ENCODE measurements at places on chromosomes 12 and 14.

GRCh38 chr14:22830443-22831010 is 840 bp downstream of the MRPL52 start:
- DNase-seq = no peak
- H3K4me3 ChIP-seq = peak overlapping the region; percentile 83
- peaks cover 7% of the 10 kb centered on the region for H3K4me1 ChIP-seq
- peaks cover 18% of the 10 kb centered on the region for H3K36me3 ChIP-seq

DNA sequence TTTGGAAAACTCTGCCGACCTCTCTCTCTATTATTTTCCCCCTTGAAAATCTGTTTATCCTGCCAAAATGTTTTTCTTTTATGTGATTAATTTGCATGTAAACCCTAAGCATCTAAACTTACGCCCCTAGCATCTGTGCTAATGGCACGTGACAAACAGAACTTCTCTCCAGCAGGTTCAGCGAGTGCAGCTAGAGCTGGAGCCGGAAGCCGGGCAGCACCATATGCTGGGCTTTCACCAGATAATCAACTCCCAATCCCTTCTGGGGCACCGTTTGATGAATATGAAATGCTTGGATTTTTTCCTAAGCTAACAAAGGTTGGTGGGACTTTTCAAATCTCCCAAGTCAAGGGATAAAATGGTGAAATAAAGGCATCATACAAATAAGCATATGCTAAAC is 667.5 kb upstream of the TMEM132C start:
- H3K4me1 ChIP-seq = no peaks in the 10 kb centered on the region
- H3K4me3 ChIP-seq = no peak overlapping the region
- no peak overlapping the region for H3K27ac ChIP-seq
- no peak for DNase-seq

DNA sequence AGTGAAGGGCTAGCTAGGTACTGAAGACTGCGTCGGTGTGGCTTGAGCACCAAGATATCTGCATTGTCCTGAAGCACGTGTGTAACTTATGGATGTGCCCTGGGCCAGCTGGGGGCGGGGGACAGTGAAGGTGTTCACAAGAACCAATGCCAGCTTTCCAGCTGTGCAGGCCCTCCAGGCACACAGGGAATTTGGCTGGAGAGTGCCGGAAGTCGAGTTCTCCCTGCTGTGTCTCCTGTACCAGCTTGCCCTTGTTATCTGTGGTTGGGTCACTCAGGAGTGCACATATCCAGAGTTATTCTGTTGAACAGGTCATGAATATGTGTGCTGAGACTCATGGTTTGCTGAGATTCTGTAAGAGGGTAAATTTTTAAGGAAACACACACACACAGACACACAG is 75.9 kb upstream of the CRY1 start:
- H3K27me3 ChIP-seq = peaks cover 5% of the 10 kb centered on the region
- no peak overlapping the region for H3K27ac ChIP-seq
- H3K4me1 ChIP-seq = no peaks in the 10 kb centered on the region
- no peak for DNase-seq
- no peak overlapping the region for H3K4me3 ChIP-seq

GRCh38 chr12:85237327-85237726 is 42.7 kb upstream of the ALX1 start:
- H3K4me3 ChIP-seq = no peak overlapping the region
- H3K27me3 ChIP-seq = no peaks in the 10 kb centered on the region
- no peak overlapping the region for H3K27ac ChIP-seq

DNA sequence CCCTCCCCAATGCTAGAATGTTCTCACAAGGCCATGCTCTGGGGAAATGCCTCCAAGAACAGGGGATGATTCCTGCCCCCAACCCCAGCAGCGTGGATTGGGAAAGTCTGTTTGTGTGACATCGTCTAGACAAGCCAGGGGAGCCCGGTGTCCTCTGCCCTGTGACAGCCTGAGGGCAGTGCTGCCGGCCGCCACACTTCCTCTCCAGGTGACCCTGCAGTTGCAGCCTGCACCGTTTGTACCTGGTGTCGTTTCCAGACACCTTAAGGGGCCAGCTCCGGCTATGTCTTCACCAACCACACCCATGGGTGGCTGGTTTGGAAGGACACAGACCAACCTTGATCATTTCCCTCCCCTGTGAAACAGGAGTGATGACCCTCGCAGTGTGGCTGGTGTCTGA is 372.6 kb downstream of the BCL11B start:
- no peaks in the 10 kb centered on the region for H3K36me3 ChIP-seq
- no peak overlapping the region for H3K27ac ChIP-seq
- H3K4me1 ChIP-seq = no peaks in the 10 kb centered on the region
- no peak overlapping the region for H3K4me3 ChIP-seq
- H3K27me3 ChIP-seq = peaks cover 3% of the 10 kb centered on the region

GRCh38 chr12:121576851-121577391 is 3.9 kb downstream of the KDM2B start:
- H3K36me3 ChIP-seq = peaks cover 14% of the 10 kb centered on the region
- peaks cover 22% of the 10 kb centered on the region for H3K4me1 ChIP-seq
- H3K27ac ChIP-seq = peak overlapping the region; percentile 33
- H3K4me3 ChIP-seq = no peak overlapping the region
- no peak for DNase-seq

DNA sequence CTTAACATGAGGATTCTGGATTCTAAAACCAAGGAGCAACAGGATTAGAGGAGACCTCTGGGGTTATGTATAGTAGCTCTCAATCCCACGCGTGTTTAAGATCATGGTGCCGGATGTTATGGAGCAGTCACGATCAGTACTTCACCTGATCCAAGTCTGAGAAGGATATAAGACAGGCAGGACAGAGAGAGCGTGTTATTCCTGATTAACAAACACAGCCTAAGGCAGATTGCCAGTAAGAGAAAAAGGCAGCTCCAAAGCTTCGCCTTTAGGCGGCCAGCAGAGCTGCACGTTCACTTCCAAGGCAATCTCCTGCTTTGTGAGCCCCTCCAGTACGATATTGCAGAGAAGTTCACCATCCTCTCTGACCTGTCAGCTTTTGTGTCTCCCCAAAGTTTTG is 5.5 kb downstream of the SETD3 start:
- no peak for DNase-seq
- H3K27ac ChIP-seq = no peak overlapping the region
- H3K4me3 ChIP-seq = no peak overlapping the region
- H3K4me1 ChIP-seq = no peaks in the 10 kb centered on the region

GRCh38 chr12:93989949-93990348 is 158.4 kb upstream of the PLXNC1 start:
- H3K27ac ChIP-seq = no peak overlapping the region
- H3K27me3 ChIP-seq = no peaks in the 10 kb centered on the region
- H3K4me3 ChIP-seq = no peak overlapping the region
- DNase-seq = no peak

DNA sequence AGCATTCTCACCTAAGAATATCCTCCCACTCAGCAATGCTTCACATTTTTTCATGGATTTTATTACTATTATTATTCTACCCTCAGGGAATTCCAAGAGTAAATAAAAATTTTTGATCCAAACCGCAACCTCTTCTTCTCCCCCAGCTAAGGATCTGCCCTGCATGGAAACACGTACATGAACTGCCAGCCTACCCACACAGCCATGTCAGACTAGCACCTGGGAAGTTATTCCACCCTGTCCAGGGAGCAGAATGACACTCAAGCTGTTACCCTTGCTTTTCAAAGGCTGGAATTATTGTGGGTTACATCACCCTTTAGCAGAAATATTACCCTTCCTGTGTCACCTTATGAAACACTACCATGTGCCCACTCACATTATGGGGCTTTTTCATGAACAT is 227.3 kb upstream of the USP15 start:
- no peaks in the 10 kb centered on the region for H3K4me1 ChIP-seq
- no peak overlapping the region for H3K27ac ChIP-seq
- DNase-seq = no peak
- H3K36me3 ChIP-seq = no peaks in the 10 kb centered on the region
- no peaks in the 10 kb centered on the region for H3K27me3 ChIP-seq

- no peaks in the 10 kb centered on the region for H3K4me1 ChIP-seq
- DNase-seq = no peak
- no peak overlapping the region for H3K4me3 ChIP-seq
Measured at GRCh38 chr14:86035882-86036281, 505.9 kb downstream of the FLRT2 start.

DNA sequence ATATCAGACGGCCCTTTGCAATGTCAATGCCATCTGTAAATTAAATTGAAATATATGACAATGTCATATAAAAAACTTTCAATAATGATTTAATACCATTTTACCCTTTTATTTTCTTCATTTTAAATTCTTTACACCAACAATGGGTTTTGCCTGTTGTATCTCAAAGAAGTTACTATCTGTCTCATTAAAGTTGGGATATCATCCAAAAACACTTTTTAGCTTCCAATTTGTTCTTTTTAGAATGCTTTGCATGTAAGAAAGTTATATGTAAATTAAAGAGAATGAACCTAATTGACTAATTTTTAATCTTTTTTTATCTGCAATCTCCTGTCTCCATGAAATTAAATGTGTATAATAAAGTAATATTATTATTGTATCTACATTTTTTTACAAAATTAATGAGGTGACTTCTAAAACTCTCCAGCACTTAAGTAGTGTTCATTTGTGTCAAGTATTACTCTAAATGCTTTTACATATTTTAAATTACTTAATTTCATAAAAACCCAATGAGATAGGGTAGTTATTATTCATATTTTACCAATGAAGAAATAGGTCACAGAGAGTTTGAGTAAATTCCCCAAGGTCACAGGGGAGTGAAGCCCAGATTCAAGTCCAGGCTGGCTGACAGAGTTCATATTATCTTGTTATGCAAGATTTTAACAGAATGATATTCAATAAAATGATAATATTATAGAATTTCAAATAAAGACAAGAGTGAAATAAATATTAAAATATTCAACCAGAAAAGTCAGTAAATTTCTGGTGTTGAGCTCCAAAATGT is 673.0 kb upstream of the FLRT2 start:
- H3K4me1 ChIP-seq = no peaks in the 10 kb centered on the region
- H3K27me3 ChIP-seq = no peaks in the 10 kb centered on the region
- H3K27ac ChIP-seq = no peak overlapping the region
- no peaks in the 10 kb centered on the region for H3K36me3 ChIP-seq
- no peak for DNase-seq
- no peak overlapping the region for H3K4me3 ChIP-seq

DNA sequence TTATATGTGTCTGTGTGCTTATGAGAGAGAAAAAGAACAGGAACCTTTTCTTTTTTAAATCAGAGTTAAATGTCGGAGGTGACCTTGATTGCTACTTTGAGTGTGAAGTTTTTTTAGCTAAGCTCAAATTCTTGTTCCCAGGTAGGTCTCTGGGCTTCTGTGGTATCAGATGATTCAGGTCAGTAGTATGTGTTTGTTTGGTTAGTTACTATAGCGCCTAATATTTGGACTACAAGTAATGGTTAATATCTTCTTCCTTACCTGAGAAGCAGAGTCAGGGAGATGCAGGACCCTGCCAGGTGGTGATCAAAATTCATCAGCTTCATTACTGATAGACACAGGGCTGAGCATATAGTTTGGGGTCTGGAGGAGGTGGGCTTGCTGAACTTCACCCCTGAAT is 30.8 kb downstream of the ADCK1 start:
- H3K36me3 ChIP-seq = peaks cover 24% of the 10 kb centered on the region
- no peaks in the 10 kb centered on the region for H3K27me3 ChIP-seq
- H3K27ac ChIP-seq = no peak overlapping the region
- H3K4me3 ChIP-seq = no peak overlapping the region

GRCh38 chr12:96587691-96588090 is 98.3 kb downstream of the CFAP54 start:
- H3K27me3 ChIP-seq = no peaks in the 10 kb centered on the region
- H3K27ac ChIP-seq = no peak overlapping the region
- H3K4me1 ChIP-seq = no peaks in the 10 kb centered on the region
- H3K4me3 ChIP-seq = no peak overlapping the region

DNA sequence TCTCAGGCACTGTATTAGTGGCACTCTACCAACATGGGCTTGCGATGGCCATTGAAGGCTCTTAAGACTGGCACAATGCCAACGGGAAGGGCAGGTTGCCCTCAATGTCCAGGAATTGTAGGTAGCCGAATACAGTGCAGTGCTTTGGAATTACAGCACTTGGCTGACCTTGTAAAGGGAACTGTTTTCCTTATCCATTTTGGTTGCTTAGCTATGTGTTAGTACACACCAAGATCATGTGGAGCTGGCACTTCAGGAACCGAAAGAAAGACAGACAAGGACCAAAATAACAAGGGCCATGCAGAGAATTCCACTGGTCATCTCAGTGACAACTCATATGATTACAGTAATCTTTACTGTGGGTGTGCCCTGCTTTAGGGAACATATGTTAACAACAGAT is 72.7 kb downstream of the DYRK2 start:
- no peaks in the 10 kb centered on the region for H3K27me3 ChIP-seq
- no peak overlapping the region for H3K4me3 ChIP-seq
- H3K4me1 ChIP-seq = peaks cover 24% of the 10 kb centered on the region
- H3K27ac ChIP-seq = peak overlapping the region; percentile 86
- H3K36me3 ChIP-seq = no peaks in the 10 kb centered on the region
- DNase-seq = no peak

- H3K4me1 ChIP-seq = no peaks in the 10 kb centered on the region
- peaks cover 10% of the 10 kb centered on the region for H3K36me3 ChIP-seq
- H3K27me3 ChIP-seq = no peaks in the 10 kb centered on the region
- peak; percentile 37 for DNase-seq
- no peak overlapping the region for H3K4me3 ChIP-seq
Measured at GRCh38 chr14:100486025-100486828, 101.0 kb downstream of the BEGAIN start.

- H3K36me3 ChIP-seq = peaks cover 4% of the 10 kb centered on the region
- H3K4me1 ChIP-seq = no peaks in the 10 kb centered on the region
- H3K27ac ChIP-seq = no peak overlapping the region
- no peak overlapping the region for H3K4me3 ChIP-seq
Measured at GRCh38 chr12:69548687-69549086, 36.6 kb upstream of the CCT2 start.

DNA sequence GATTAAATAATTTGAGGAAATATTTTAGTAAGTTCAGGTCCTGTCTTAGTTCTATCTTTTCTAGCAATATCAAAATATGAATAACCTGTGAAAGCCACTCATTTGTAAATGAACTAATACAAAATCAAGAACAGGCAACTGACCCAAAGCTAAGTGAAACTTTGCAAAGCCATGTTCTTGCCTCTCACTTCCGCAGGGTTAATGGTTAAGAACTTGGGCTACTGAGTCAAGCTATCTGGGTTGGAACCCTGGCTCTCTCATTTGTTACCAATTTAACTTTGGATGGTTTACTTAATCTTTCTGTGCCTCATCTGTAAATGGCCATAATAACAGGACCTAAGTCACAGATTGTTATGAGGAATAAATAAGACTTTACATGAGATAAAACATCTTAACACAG is 2.8 kb downstream of the KIF21A start:
- H3K4me1 ChIP-seq = peaks cover 13% of the 10 kb centered on the region
- H3K36me3 ChIP-seq = no peaks in the 10 kb centered on the region
- DNase-seq = no peak
- no peak overlapping the region for H3K4me3 ChIP-seq

Measured in large intestine (tissue), 12 donors.